ENCODE measurements at places on chromosomes 7 and 10.
A peak's percentile ranks its signal among the peaks of the same experiment; 100 is the strongest.

GRCh38 chr10:61404751-61405150 lies 48.4 kb downstream of the TMEM26 start:
- DNase-seq: no peak

DNA sequence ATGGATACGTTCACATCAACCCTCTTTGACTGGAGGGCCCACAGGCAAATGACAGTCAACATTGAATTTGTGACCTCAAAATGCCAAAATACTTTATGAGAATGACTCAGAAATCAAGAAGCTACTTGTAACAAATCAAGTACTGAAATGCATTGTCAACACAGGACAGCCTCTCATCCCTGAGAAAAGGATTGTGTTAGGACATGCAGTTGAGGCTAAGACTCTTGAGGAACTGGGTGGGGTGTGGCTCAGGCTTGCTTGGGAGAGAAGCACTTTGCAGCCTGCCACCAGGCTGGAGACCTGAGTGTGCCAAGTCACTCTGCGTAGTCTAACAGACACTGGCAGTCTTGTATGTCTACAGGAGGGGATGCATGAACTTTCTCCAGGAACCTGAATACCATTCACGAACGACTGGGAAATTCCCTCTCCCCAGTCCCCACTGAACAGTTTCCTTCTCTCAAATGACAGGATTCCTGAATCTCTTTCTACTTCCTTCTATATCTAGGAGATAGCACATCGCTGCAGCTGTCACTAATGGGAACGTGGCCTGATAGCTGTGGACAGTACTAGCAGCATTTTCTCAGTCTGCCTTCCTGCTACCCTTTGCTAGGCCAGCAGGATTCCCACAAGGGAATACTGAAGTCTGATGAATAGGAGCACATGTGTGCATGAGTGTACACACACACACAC lies 3.3 kb upstream of the SMO start:
- DNase-seq: no peak

DNA sequence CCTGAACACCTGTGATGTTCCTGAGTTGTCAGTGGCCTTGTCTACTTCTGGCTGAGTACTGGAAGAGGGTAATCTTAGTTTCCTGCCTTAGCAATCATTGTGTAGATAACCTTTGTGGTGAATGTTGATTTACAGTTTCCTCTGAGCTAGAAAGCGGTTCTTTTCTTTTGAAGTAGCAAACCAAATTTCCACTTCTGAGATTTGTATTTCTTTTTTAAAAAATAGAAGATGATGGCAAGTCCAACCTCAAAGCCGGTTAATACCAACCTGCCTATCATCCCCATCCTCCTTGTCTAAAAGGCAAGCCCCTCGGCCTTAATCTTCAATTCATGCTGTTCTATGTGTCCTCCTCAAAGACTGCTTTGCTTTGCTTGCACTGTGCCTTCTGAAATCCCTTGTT lies 12.5 kb upstream of the PALS2 start:
- no peak for DNase-seq

GRCh38 chr10:60480865-60481563 lies 91.3 kb upstream of the ANK3 start:
- no peak for DNase-seq

DNA sequence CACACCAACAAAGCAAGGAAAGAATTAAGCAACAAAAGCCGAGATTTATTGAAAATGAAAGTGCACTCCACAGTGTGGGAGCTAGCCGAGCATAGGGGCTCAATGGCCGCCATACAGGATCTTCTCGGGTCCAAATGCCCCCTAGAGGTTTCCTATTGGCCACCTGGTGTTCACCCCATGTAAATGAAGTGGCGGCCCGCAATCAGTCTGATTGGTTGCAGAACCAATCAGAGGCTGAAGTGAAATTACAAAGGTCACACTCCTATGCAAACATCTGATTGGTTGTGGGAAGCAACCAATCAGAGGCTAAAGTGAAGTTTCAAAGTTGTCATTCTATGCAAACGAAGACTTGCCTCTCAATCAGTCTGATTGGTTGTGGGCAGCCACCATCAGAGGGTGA lies 61.8 kb upstream of the SLC35B4 start:
- DNase-seq: no peak

DNA sequence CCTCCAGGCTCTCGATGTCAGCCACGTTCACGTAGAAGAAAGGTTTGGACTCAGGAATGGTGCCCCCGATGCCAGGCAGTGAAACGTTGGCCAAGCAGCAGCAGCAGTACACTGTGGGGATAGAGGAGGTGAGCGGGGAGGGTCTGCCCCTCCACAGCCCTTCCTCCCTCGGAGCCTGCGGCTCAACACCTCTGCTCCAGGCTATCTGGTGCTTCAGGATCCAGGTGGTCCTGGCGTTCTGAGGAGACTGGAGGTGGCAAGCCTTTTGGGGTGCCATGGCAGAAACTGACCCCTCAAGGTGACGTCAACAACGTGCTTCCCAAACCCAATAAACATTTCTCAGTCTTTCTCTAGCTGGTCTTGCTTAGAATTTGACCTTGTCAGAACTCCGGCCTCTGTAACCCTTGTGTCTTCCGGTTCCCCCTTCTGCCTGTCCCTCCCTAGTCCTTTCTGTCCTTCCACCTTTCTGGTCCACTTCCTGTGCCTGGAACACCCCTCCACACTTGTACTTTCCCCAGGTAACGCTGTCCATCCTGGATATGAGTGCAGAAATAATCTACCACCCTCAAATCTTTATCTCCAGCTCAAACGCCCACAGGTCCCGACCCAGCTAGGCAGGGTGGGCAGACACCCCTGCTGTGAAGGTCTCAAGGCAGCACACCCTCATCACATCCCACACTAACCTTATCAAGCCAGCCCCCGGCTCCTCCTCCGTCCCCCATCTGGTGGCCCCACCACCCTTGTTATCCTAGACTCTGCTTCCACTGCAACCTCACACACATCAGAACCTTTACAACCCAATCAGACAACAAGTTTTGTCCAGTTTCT lies 36.5 kb downstream of the DENND11 start:
- no peak for DNase-seq

DNA sequence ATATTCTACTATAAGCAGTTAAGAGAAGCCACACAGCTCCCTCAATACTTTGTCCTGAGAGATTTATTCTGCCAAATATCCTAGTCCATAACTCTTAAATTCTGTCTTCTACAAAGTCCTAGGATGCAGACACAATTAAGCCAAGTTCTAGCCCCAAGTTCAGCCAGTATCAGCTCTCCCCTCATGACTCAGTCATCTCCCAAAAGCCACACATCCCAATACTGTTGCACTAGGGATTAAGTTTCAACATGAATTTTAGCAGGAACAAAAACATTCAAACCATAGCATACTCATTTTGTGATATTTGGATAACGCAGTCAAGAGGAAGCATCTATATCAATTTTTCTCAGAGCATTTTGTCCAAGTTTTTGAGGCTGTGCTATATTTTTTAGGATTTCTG lies 277.4 kb downstream of the FZD1 start:
- no peak for DNase-seq

GRCh38 chr10:104232613-104233102 lies 494 bp upstream of the CFAP43 start:
- no peak for DNase-seq

- DNase-seq: no peak
These were observed 53.8 kb upstream of the SAMD8 start for GRCh38 chr10:75057680-75058079.

DNA sequence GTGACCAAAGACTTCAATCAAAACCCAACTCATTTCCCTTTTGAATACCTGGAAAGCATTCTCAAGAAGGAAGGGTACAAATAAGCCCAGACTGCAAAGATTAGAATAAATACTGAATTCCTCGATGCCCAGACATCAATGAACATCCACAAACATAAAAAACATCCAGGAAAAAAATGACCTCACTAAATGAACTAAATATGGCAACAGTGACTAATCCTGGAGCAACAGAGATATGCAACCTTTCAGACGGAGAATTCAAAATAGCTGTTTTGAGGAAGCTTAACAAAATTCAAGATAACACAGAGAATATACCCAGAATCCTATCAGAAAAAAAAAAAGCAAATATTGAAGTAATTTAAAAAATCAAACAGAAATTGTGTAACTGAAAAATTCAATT lies 43.2 kb downstream of the PCLO start:
- DNase-seq: no peak

GRCh38 chr7:44654255-44654796 lies 47.9 kb downstream of the OGDH start:
- no peak for DNase-seq

- DNase-seq: no peak
These were observed 41.1 kb upstream of the DPYSL4 start for GRCh38 chr10:132145521-132146185.

GRCh38 chr10:63491588-63492316 lies 26.0 kb upstream of the JMJD1C start:
- no peak for DNase-seq

- DNase-seq: no peak
These were observed 90.1 kb upstream of the NANOS1 start for GRCh38 chr10:118939211-118940007.

DNA sequence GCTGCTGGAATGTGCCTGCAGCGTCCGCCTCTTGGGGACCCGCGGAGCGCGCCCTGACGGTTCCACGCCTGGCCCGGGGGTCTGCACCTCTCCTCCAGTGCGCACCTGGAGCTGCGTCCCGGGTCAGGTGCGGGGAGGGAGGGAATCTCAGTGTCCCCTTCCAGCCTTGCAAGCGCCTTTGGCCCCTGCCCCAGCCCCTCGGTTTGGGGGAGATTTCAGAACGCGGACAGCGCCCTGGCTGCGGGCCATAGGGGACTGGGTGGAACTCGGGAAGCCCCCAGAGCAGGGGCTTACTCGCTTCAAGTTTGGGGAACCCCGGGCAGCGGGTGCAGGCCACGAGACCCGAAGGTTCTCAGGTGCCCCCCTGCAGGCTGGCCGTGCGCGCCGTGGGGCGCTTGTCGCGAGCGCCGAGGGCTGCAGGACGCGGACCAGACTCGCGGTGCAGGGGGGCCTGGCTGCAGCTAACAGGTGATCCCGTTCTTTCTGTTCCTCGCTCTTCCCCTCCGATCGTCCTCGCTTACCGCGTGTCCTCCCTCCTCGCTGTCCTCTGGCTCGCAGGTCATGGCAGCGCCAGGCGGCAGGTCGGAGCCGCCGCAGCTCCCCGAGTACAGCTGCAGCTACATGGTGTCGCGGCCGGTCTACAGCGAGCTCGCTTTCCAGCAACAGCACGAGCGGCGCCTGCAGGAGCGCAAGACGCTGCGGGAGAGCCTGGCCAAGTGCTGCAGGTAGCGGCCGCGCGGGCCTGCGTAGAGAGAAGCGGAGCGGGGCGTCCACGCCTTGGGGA lies 645 bp downstream of the SLC26A4 start:
- peak; percentile 45 for DNase-seq

- no peak for DNase-seq
These were observed 10.3 kb downstream of the ITPRIP start for GRCh38 chr10:104327745-104328645.

Data from NCI-H774 (cell line).